Myocyte (in vitro differentiated cells): ENCODE measurements at places on chromosomes 1 and 21.

DNA sequence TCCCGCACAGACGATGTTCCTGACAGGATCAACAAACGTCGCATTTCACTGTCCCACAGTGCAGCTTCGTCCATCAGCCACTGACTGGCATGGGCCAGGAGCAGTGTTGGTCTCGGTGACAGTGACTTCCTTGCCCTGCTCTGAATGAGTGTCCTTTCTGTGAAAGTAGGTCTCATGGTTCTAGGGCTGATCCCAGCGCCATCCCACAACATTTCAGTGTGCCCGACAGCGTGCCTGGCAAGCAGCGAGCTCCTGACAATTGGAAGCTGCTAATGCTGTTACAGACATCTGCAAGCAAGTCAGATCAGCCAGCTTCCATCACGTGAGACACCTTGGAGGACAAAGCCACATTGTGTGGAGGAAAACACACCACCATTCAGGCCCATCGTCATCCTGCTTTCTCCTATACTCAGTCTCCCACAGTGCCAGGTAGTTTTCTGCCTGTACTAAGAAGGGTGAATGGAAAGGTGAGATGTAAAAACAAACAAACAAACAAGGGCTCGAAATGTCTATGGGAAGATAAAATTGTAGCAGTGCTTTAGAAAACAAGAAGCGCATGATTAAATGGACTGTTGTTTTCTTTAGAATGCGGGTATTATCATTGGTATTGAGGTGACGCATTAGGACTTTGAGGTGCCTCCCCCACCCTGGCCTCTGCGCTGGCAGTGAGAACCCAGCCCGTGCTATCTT is 21.9 kb downstream of the ERRFI1 start:
- DNase-seq = no peak

- DNase-seq = peak; percentile 31
Measured at GRCh38 chr1:241406421-241406820, 49.4 kb upstream of the RGS7 start.

GRCh38 chr1:8903410-8903809 is 24.9 kb upstream of the ENO1 start:
- DNase-seq = no peak

DNA sequence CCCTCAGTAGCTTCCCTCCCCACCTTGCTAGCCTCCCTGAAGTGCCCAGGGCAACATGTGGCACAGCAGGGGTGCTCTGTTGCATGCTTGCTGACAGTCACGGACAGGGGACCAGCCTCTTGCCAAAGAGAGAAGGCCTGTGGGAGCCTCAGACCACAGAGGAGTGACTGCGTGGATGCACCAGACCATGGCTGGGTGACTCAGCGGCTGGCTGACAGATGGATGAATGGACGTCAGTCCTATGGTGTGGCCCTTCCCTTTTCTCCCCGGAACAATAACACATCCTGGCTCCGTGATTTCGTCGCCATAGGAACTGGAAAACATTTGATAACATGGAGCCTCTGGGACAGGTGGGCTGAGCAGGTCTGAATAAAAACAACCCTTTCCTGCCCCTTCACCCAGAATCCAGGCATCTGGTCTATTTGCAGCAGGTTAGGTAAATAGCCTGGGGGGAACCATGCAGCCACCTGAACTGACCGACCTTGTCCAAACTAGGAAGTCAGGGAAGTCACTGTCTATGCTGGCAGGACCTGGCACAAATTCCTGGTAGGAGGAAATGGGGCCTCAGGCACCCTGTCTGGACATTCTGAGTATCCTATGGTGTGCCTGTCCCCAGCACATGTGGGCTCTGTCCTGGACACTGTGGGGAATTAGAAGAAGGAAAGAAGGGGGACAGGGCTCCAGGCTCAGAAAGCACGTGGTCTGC is 53.3 kb downstream of the NENF start:
- DNase-seq = peak; percentile 98

- DNase-seq = no peak
Measured at GRCh38 chr1:52423771-52424170, 19.4 kb downstream of the PRPF38A start.
